Amniotic stem cell (primary cell): ENCODE measurements at places on chromosomes 1 and 21.

- DNase-seq = no peak
Observed at GRCh38 chr1:180269645-180270529, 39.8 kb downstream of the LHX4 start.

- no peak for DNase-seq
Observed at GRCh38 chr1:228963795-228964177, 228.5 kb downstream of the RHOU start.

- DNase-seq = no peak
Observed at GRCh38 chr1:115296981-115297380, 41.1 kb downstream of the NGF start.

DNA sequence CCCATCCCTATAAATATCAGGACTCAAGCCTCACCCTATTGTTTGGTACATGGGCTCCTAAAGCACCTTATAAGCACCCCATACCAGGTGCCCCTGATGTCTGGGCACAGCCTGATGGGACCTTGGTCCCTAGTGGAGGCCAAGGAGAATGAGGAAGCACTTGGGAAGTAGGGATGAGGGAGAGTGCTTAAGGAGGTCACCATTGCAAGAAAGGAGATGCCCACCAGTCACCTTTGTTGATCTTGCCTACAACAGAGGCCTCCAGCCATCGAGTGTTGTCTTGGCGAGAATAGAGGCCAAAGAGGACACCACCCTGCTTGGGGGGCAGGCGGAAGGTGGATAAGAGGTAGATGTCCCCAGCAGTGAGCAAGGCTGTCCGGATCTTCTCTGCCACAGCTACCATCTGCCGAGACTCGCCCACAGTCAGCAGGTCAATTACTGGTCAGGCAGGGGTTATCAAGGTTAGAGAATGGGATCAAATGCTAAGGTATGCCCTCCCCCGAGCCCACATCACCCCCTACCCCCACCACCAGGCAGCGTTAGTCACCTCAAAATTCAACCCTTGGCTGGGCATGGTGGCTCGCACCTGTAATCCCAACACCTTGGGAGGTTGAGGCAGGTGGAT is 1.6 kb downstream of the THBS3 start:
- DNase-seq = no peak

DNA sequence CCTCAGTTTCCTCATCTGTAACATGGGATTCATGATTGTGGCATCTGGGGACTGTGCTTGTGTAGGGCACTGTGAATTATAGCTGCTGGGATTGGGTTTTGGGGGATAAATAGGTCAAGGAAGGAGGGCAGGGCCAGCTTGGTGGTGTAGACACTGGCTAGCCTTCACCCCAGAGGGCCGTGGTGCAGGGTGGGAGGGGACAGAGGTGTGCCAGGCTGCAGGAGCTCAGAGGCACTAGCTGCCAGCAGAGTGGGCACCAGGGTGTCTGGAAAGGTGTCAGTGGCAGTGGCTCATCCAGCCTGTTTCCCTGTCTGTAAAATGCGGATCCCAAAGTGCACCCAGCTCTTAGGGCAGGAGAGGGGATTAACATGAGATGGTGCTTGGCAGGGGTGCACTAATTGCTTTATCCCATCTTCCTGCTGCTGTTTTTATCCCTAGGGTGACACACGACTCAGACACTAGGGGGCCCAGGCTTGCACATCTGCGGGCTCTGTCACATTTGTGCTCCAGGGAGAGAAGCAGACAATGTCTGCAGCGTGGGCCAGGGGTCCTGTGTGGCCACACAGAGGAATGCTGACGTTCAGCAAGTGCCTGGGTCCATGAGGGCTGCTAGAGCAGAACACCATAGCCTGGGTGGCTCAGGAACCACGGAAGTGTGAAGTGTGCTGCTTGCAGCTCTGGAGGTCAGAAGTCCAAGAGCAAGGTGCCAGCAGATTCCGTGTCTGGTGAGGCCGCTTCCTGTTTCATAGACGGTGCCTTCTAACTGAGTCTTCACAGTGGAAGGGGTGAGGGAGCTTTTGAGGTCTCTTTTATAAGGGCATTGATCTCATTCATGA is 19.3 kb downstream of the OBSCN start:
- no peak for DNase-seq

DNA sequence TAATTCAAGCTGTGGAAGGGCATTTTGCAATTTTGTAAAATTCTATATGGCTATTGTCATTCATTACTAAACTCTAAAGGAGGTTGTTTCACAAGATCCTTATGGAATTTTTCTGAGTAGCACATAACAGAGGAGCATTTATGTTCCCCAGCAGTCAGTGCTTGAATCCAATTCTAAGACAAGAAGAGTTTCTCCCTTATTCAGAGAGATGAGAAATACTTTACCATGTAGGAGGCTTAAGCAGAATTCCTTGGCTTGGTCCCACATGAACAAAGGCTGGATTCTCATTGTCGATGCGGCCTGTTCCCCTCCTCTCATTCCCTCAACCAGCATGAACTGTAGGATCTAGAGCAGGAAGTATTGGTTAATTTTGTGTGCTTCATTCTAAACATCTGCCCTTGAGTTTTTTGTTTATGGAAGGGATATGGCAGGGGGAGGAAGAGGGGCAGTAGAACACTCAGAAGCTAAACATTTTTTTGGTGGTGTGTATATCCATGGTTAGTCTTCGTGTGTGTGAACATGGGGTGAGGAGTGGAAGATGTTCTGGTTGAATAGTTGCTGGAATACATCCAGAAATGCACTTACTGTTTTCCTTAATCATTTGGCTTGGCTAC is 74.3 kb downstream of the LAMC1 start:
- no peak for DNase-seq

DNA sequence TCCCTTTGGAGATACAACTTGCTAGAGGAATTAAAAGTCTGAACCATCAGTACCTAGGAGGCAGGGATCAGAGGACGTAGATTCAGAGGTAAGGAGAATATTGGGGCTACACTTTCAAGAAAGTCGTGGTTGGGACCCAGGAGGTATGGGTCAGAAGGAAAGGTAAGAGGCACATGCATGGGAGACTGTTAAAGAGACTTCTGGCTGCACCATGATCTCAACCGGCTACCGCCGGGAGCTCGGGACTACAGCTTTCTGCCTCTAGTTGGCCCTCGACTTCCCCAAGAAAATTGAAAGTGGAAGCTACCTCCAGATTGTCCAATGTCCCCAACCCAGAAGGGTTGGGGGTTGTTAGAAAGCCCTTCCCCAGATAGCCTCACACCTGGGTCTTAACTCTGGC is 355.7 kb upstream of the TMPRSS15 start:
- no peak for DNase-seq

DNA sequence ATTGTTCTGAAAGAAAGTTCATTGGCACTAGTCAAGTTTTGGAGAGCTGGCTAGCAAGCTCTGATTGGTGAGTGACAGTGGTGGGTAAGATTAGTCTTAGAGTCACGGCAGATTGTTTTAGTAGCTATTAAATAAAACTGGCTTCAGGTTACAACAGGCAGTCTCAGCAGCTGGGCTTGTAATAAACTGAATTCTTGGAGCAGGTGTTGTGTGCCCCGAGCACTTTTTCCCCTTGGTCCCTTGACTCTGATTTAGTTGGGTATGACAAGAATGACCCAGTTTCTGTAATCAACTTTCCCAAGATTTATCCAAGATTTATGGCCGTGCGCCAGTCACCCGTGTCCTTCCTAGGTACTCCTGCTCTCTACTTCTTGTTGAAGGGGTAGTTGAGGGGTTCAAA is 40.2 kb downstream of the TBCE start:
- no peak for DNase-seq

GRCh38 chr1:246629030-246629429 is 62.8 kb downstream of the CNST start:
- DNase-seq = no peak

- no peak for DNase-seq
Observed at GRCh38 chr1:42330215-42330614, 4.8 kb downstream of the FOXJ3 start.

GRCh38 chr21:21162786-21163185 is 164.6 kb downstream of the NCAM2 start:
- DNase-seq = no peak

DNA sequence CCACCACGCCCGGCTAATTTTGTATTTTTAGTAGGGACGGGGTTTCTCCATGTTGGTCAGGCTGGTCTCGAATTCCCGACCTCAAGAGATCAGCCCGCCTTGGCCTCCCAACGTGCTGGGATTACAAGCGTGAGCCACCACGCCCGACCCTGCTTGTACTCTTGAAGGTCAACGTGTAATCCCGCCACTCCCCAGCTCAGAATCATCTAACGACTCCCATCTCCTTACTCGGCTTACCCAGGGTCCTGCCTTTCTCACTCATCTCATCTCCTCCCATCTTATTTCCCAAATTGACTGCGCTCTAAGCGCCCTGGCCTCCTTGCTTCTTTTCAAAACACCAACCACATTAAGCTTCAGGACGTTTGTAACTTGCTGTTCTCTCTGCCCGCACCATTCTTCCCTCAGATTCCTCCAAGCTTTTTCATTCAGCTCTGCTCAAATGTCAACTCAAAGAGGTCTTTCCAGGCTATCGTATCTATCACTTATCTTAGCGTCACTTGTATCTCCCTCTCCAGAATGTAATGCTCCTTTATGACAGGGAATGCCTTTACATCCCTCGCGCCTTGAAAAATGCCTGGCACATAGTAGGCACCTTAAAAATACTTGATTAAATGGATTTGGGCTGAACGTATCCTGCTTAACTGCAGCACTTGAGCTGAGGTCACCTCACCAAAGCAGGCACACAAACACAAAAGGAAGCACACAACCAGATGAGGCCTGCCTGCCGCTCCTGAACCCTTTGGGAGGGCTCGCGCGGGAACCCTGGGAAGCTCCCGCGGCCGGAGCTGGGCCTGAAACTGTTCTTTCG is 1.4 kb upstream of the USP1 start:
- no peak for DNase-seq

GRCh38 chr1:5403935-5404334 is 588.3 kb downstream of the NPHP4 start:
- no peak for DNase-seq

GRCh38 chr1:69195136-69195535 is 372.6 kb upstream of the LRRC7 start:
- DNase-seq = no peak

- DNase-seq = peak; percentile 23
Observed at GRCh38 chr1:160675641-160676410, 29.0 kb upstream of the SLAMF1 start.

- no peak for DNase-seq
Observed at GRCh38 chr1:92538048-92538412, 51.3 kb upstream of the GFI1 start.

DNA sequence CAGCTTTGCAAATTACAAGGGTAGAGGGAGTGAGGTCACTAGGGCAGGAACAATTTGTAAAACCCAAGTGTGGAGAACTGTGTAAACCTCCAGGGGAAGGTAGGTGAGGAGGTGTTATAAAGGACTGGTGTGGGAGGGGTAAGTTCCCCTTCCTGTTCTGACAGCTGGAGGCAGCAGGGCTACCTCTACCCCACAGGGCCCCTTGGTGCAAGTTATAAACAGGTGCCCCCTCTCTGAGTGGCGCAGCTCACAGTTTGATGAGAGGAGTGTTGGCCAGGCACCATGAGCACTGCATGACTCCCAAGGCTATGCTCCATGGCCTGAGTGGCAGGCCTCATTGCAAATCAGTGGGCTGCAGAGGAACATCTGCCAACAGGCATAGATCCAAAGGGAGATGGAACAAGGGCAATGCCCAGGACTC is 41.0 kb downstream of the MFSD2A start:
- DNase-seq = no peak

DNA sequence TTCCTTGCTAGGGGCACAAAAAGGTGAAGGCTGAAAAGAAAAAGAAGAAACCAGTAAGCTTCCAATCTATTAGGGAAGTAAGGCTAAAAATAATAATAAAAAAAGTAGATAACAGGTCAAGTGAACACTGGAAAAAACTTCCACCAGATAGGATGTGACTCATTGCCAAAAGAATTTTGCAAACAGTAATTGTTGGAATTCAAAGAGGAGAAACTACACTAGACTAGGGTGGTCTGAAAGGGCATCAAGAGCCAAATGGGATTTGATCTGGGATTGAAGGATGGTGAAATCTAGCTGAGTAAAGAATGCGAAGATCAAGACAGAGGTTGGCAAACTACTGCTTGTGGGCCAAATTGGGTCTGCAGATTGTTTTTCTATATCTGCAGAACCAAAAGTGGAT is 6.0 kb upstream of the ST6GALNAC3 start:
- no peak for DNase-seq

GRCh38 chr1:17286646-17287045 is 21.4 kb upstream of the PADI4 start:
- DNase-seq = no peak

DNA sequence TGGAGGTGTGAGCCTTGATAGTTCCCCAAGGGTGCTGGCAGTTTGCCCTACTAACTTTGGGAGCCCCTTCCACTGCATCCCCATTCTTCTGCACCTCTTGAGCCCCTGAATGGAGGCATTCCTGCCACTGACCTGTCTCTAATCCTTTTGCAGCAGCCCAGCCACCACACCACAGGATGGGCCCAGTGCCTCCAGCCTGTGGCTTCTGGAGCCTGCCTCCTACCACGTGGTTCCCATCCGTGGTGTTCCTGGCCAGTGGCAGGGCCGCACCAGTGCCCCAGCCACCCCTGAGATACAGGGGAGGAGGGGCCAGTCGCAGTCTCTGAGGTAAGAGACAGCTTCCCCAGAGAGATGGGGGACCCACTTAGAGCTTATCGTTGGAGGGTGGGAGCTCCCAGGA is 14.4 kb downstream of the INAVA start:
- DNase-seq = no peak

DNA sequence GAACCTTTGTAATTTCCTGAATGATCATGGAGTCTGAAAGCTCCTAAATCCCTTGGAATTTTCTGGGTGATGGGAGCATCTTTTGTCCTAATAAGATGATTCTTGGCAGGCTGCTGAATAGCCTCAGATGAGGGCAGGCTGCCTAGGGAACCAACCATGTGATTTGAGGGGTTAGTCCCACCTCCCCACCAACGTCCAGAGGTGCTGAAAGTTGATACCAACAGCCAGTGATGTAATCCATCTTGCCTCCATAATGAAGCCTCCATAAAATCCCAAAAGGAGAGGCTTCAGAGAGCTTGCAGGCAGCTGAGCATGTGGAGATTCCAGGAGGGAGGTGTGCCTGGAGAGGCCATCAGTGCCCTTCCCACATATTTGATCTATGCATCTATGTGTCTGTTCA is 43.7 kb downstream of the GTF2B start:
- no peak for DNase-seq

DNA sequence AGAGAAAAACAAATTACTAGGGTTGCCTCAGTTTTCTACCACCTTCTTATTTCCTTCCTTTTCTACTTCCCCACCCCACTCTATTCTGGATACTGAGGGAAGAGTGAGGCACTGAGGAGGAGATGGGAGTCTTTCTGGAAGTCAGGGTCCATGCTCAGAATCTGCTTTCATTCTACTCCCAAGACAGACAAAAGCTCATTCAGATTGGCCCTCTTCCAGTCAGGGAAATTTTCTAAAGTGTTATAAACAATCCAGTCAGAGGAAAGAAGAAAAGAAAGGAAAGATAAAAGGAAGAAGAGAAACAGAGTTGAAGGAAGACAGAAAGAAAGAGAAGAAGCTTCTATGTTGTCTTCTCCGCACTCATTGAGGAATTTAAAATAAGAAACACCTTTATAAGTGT is 228.6 kb downstream of the COP1 start:
- no peak for DNase-seq

GRCh38 chr1:168488138-168488537 is 55.7 kb downstream of the XCL2 start:
- no peak for DNase-seq
